ENCODE measurements at places on chromosomes 1 and 21. TPM values are rescaled to one million over a fixed set of nuclear protein-coding genes. Genes with fewer than 3 reads are reported as not detected.

DNA sequence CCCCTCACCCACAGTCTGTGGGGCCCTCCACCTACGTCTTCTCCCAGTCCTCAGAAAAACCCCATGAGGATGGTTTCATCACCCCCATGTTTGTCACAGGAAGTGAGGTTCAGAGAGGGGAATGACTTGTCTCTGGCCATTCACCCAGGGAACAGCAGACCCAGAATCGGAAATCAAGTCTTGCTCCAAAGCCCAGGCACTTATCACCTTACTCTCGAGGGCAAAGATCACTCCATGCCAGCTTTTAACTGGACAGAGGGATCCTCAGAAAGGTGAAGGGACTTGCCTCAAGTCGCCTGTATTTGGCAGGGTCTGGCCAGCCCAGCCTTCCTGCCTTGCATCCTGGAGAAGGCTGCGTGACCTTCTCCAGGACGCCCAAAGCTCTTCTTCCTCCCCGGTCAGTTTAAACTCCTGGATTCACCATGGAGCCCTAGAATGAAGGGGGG lies 57.9 kb upstream of the SSBP3 start:
- DNase-seq = no peak

GRCh38 chr1:222996310-222996975 lies 146.6 kb downstream of the TLR5 start:
- no peak for DNase-seq

- DNase-seq = no peak
Measured at GRCh38 chr1:187469836-187470235, 641.1 kb downstream of the PLA2G4A start.

- DNase-seq = no peak
Measured at GRCh38 chr1:229620876-229621275, 5.0 kb downstream of the TAF5L start.

- DNase-seq = no peak
Measured at GRCh38 chr21:34055615-34056014, 17.8 kb upstream of the MRPS6 start.

Gene KCNC4
- polyA plus RNA-seq = 12.9 TPM

Gene GNAT2
- 0.11 TPM for polyA plus RNA-seq

Gene TSTD1
- 49.5 TPM for polyA plus RNA-seq

Data from right lung (tissue), 10 donors.